Bronchial epithelial cell (primary cell): ENCODE measurements at places on chromosomes 6 and 20.

GRCh38 chr6:127976796-127977195 is 75.9 kb upstream of the THEMIS start:
- DNase-seq, result no peak

DNA sequence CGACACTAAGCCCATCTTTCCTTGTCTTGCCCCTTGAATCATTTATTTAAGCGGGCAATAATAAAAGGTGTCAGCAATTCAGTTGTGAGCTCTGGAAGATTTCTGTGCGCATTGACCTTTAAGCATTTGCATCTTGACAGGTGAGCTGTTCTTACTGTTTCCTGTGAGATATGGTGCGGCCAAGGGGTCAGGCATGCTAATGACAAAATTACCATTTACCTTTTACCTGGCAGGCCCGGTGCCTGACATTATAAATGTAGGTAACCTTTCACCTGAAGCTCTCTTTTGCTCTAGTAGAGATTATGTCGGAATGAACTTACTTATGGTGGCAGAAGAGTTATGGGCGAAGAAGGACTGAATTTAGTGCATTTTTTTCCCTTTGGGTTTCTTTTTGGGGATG is 89.3 kb upstream of the EEF1E1 start:
- no peak for DNase-seq

DNA sequence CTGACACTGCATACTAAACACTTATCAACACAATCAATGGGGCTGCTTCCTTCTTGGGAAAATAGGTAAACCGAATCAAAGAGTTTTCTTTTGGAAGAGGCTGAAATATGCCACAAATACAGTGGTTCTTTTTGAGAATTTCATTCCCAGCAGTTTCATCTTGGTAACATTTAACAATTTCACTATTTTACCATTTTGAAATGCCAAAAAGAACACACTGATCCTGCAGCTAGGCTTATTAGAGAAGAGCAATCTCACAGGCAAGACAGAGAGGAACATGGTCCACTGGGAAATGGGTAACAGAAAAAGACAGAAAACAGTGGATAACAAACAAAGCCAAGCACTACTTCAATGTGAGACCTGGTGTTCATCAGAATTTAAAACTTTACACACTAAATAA is 2.5 kb downstream of the CNR1 start:
- DNase-seq, result no peak

DNA sequence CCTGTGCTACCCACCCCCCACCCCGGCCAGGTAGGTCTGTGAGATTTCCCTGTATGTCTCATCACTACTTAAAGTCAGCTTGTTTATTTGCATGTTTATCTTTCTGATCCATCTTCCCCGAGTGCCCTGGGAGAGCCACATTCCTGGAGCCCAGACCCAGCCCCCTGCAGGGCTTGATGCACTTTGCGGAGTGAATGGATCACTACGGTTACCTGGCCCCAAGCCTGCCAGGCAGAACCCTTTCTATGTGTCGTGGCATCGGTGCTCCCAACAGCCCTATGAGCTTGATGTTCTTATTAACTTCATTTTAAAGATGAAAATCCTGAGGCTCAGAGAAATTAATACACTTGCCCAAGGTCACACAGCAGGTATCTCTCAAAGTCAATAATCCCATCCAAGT is 13.6 kb upstream of the SLCO4A1 start:
- DNase-seq, result peak; percentile 12

DNA sequence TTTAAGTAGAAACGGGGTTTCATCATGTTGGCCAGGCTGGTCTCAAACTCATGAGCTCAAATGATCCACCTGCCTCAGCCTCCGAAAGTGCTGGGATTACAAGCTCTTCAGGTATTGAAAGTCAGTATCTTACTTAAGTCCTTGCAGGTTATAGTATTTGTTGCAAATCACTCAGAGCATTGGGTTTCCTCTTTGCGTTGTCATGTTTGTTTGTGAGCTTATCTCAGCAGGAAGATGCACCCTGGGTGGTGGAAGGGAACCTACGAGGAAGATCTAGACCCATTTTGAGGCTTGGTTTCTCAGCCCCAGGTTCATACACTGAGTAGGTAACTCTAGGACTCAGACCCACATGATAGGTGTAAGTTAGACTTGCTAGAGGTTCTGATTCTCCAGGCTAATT is 18.6 kb downstream of the MYH7B start:
- no peak for DNase-seq

GRCh38 chr6:22113026-22113766 is 183.6 kb downstream of the PRL start:
- peak; percentile 100 for DNase-seq

GRCh38 chr6:99790679-99791078 is 184.0 kb downstream of the PRDM13 start:
- DNase-seq, result peak; percentile 14

DNA sequence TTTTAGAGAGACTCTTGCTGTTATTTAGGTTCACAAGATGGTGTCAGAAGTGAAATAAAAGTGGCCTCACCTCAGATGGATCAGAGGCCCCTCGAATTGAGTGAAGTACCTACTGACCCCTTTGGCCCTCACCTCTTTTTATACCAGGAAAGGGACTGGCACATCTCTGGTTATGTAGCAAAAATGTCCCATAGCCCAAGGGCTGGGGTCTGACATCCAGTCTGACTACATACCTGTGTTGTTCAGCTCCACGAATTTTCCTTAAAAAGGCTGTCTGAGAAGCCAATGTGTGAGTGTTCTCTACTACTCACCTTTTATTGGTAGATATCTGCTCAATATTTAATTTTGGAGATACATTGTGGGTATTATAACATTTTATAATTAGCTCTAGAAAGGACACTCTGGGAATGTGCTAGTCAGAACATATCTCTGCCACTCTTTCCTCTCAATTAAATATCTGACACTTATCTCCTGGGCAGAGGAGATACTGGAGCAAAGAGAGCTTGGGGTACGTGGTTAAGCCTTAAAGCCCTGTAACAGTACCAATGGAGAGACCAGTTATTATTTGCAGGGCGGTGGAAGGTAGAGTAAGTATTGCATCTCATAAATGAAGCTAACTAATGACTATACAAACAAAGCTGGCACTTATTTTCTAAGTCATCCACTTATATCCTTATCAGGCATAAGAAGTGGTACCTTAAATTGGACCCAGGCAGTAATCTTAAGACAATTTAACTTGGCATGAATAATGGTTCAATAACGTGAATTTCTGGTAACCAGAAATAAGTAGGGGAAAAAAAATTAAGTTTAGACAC is 20.0 kb upstream of the IL22RA2 start:
- no peak for DNase-seq

GRCh38 chr20:24991897-24992486 is 559 bp downstream of the APMAP start:
- DNase-seq, result no peak

- DNase-seq, result peak; percentile 97
Measured at GRCh38 chr6:13407709-13408695, 79.4 kb downstream of the GFOD1 start.

DNA sequence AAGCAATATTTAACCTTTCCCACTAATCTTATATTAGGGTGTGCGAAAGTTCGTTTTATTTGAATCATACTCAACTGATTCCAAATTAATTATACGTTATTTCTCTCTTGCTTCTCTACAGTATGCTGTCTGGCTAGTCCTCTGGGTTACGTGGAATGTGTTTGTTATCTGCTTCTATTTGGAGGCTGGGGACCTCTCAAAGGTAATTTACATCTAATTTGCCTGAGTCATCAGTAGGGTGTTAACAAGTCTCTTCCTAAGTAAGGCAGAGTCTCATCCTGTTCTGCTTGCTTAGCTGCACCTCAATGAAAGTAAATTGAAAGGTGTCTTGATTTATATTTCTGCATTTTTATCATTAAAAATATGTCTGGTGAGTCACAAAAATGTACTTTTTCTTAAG is 551.5 kb downstream of the NKAIN2 start:
- DNase-seq, result no peak

DNA sequence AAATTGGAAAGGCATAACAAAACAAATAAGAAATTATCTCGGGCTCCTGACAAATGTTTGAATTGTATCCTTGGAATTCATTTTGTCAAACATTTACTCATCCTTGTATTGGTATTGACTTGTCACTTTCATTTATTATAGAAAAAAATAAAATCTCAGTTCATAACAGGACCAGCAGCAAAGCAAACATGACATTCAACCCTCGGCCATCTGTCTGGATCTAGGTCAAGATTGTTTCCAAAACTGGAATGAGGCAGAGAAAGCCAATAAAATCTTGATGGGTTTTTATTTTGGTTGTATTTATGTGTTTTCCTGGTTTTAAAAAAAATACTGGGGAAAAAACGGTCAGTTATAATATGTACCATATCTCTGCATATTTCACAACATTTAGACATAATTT is 42.9 kb upstream of the FABP7 start:
- DNase-seq, result no peak

DNA sequence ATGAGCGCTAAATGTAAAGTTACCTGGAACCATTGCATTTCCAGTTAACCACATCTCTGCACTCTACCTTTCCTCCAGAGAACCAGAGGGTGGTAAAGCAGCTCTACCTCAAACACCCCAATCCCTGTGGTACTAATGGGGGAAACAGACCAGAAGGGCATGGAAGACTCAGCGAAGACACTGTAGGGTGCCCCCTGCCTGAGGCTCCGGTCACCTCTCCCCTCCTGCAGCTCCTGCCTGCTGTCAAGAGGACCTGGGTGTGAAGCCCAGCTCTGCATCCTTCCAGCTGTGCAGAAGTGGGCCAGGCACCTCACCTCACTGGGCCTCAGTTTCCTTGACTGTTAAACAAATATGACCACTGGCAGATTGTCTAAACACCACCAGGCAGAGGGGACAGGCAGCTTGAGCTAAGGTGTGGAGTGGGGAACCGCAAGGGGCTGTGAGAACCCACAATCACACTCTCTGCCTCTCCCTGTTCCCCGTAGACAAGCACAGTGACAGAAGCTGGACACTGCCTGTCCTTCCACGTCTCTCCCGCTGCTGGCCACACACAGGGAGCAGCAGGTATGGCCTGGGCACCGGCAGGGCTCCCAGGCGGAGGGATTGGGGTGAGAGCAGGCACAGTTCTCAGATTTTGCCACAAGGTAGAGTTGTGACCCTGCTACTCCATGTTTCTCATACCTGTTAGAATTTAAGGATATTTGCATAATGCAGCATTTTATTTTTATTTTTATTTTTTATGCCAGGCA is 9.1 kb upstream of the BPIFA2 start:
- no peak for DNase-seq
